Stimulated activated CD4-positive, alpha-beta T cell treated with anti-CD3 and anti-CD28 coated beads, Interleukin-15, amount 100 ng/mL, for 24 hours (primary cell): ENCODE measurements at places on chromosomes 7 and 10.

DNA sequence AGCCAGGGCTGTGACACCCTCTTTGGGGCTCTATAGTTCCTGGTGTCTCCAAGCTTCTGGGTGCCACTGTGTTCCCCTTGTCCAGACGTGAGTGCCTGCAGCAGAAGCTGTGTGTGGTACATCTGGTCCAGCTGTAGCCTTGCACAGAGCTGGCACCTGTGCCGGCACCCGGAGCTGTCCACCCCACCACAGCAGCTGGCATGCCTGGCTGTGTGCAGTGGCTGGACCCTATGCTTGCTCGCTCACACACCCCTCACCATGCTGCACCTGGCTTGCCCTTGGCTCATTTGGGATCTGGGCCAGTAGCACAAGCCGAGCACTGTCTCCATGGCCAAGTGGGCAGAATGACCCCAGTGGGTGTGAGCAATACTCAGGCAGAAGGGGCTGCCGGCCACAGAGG lies 10.6 kb downstream of the DNAJB9 start:
- no peak for DNase-seq

GRCh38 chr7:55132890-55133551 lies 114.2 kb downstream of the EGFR start:
- peak; percentile 34 for DNase-seq

DNA sequence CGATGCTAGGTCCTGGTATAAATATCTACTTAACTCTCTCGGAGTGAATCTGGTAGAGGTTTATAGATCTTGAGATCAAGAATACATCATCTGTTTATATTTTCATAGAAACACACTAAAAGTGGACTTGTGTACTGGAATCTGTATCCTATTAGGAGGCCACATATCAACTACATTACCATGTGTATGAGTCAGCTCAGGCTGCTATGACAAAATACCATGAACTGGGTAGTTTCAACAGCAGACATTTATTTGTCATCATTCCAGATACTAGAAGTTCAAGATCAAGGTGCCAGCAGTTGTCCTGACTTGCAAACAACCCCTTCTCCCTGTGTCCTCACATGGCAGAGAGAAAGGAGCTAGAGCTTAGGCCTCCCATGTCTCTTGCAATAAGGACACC lies 113.9 kb upstream of the PFKP start:
- no peak for DNase-seq

DNA sequence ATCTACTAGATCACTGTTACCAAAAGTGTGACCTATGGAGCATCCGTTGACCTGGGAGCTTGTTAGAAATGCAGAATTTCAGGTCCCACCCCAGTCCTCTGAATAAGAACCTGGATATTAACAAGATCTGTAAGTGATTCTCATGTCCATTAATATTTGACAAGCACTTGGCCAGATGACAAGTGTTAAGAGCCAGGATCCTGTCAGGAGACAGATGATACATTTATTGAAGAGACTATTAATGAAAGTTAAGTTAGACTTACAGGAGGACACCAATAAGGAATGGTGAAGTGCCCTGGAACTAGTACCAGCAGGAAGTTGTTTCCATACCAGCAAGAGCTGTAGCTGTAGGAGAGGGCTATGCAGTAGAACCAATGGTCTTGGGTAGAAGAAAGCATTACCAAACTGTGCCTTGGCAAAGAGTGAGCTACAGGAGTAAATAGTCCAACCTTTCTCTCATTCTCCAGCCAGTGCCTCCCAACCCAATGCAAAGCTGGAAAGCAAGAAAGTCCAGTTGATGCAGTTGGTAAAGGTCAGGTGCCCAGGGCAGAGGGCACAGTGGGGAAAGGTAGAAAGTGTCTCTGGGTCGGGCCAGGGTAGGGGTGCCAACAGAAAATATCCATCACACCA lies 35.3 kb upstream of the ADD3 start:
- no peak for DNase-seq

- no peak for DNase-seq
Observed at GRCh38 chr7:142760071-142760642, 10.6 kb upstream of the PRSS2 start.

- DNase-seq: no peak
Observed at GRCh38 chr7:19442016-19442785, 266.6 kb downstream of the POLR1F start.

DNA sequence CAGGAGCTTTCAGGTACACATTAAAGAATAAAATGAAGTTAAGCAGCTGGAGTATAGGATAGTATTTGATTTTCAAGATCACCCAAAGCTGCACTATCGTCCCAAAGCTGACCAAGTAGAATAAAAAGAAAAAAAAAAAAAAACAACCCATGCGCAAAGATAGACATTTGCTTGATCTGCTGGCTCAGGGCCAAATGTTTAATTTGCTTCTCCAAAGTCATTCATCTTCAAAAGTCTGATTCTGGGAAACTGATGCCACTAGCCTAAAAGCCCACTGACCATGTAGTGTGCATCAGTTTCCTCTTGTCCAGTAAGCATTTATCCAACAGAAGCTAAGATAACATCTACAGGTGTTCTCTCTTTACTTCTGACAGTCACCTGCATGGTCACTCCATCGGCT lies 14.5 kb downstream of the MEST start:
- no peak for DNase-seq

DNA sequence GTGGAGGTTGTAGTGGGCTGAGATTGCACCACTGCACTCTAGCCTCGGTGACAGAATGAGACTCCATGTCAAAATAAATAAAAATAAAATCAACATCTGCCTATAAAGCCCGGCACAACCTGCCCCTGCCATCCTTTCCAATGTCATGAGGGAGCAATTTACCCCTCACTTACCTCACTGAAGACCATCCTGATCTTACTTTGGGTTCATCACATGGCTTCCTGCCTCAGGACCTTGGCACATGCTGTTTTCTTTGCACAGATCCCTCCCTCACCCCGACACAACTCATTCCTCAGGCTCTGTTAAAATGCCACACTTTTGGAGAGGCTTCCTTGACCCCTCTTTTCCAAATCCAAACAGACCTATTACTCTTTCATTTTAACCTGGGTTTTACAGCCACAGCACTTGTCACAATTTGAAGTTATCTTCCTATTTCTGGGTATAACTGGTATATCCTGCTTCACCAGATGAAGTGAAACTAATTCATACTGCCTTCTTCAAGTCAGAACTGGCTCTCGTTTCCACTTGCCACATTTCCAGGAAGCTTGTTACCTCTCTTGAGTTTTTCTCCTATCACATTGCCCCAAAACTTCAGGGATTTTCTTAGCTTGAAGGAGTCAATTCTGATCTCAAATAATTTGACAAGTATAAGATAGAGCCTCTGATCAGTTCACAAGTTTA lies 69.3 kb upstream of the PARD3 start:
- no peak for DNase-seq

DNA sequence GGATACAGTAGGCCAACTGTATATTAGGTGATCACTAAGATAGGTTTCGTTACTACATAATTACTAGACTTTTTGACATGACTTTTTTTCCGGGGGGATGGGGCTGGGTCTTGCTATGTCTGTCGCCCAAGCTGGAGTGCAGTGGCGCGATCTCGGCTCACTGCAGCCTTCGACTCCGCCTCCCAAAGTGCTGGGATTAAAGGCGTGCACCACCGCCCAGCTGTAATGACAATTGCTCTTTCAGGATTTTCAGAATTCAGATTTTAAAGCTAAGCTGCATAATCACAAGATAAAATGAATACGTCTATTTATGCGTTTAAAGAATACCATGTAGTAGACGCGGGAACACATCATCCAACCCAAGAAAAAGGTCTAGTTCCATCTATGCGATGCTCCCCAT lies 982 bp downstream of the IDI1 start:
- DNase-seq: peak; percentile 46

DNA sequence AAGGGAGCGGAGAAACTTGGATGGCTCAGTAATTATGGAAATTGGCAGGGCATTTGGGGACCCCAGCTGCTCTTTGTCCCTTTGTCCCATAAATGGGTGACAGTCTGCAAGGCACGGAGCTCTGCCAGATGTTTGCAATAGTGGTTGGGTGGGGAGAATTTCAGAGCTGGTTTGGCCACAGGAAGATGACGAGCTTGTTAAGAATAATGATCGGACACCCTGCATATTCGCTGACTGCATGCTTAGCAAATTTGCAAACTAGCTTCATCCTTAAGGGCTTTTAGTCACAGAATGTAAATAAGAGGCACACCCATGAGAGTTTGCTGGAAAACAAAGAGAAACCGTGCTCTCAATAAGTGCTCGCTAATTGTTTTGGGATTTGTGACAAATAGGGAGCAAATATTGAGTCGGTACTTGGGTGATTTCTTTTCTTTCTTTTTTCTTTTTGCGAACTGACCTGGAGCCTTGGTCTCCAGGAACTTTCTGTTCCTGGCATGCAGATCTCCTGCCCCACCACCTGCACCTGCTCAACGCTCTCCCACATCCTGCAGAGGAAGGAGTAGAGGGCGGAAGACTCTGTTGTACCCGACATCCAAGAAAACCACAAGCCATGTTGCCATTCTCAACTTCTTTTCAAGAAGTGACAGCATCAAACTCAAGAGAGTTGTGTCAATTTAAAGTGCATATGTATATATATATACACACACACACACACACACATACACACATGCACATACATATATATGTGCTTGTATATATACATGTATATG lies 238.9 kb downstream of the CAMK1D start:
- peak; percentile 16 for DNase-seq

GRCh38 chr10:117684672-117685211 lies 142.2 kb downstream of the EMX2 start:
- no peak for DNase-seq

DNA sequence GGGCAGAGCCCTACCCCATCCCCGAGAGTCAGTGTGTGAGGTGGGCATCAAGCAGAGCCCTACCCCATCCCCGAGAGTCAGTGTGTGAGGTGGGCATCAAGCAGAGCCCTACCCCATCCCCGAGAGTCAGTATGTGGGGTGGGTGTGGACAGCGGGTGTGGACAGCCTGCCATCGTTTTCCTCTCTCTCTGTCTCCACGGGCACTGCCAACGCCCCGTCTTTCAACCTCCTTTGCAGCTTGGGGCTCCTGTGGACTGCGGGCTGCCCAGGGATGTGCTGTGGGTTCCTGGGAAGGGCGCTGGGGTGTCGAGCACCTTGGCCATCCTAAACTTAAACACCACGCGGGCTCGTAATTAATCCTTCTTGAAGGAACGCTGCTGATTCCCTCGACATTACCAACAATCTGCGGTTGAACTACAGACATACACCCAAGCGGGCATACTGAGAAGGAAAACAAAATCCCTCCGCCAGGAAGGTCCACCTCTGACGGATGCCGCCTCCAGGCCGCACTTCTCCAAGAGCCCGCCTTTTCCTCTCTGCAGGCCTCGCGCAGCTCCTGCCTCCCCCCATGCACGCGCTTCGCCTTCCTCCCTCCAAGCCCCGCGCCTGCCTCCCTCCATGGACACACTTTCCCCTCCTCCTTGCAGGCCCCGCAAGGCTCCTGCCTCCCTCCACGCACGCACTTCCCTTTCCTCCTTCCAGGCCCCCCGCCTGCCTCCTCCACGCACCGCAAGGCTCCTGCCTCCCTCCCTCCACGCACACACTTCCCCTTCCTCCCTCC lies 65.1 kb downstream of the ADARB2 start:
- DNase-seq: no peak

DNA sequence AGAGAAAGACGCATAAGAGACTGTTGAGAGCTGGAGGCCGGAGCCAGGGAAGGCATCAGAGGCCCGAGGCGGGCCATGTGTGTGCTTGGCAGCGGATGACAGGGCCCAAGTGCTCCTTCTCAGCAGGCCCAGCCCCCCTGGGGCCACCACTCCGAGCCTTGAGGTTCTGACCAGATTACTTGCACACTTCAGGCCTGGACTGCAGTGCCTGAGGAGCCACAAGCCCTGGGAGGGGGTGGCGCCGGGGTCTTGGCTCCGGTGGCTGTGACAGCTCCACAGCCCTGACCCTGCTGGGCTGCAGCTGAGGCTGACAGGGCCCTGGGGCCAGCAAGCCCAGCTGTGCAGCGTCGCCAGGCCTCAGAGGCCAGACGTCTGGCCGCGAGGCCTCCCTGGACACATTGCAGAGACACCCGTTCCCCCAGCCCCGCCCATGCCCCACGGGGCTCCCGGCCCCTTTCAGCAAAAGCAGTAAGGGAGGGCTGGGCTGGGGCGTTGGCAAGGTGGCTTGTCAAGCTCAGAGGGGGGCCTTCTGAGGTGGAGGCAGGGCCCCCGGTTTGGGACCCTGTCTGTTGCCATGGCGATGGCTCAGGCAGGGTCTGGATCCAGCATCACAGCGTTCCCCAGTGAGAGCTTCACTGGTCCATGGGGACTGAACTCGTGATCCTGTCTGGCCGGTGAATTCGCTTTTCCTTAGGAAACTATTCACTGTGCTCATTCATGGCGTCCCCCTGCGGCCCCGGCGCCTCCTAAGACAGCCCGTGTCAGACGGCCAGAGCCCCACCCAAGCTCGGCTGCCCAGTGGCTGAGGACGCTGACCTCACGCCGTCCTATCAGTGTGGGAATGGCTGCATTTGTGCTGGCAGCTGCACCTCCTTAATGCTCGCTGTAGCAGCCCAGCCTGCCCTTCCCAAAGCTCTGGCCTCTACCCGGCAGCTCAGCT lies 5.7 kb downstream of the ELN start:
- DNase-seq: no peak

GRCh38 chr10:609868-610545 lies 79.5 kb downstream of the DIP2C start:
- DNase-seq: no peak

GRCh38 chr7:81851413-81851812 lies 81.6 kb upstream of the HGF start:
- no peak for DNase-seq

DNA sequence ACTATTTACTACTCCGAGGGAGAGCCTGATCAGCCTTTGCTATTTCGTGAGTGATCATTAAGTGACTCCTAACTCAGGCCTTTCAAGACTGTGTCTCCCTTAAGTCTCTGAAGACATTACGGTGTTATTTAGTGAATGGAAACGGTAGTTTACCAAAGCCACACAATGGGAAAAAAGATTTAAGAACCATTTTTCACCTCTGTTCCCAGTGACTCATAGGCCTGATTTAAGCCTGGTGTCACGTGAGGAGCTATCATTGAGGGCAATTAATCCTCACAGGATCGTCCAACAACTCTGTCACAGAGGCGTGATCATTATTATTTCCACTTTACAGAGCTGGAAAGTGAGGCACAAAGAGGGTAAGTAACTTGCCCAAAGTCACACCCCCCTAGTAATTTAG lies 20.3 kb downstream of the C10orf90 start:
- no peak for DNase-seq

GRCh38 chr10:110772454-110773025 lies 99.2 kb upstream of the PDCD4 start:
- no peak for DNase-seq

GRCh38 chr7:17944720-17945119 lies 4.4 kb upstream of the SNX13 start:
- no peak for DNase-seq

- DNase-seq: no peak
Observed at GRCh38 chr10:74841265-74841973, 15.0 kb downstream of the KAT6B start.

GRCh38 chr10:124117511-124117785 lies 24.1 kb upstream of the CHST15 start:
- DNase-seq: no peak
